ENCODE measurements at places on chromosomes 7 and 10.

- no peak for DNase-seq
These were observed 51.5 kb downstream of the DOCK4 start for GRCh38 chr7:112154690-112155089.

DNA sequence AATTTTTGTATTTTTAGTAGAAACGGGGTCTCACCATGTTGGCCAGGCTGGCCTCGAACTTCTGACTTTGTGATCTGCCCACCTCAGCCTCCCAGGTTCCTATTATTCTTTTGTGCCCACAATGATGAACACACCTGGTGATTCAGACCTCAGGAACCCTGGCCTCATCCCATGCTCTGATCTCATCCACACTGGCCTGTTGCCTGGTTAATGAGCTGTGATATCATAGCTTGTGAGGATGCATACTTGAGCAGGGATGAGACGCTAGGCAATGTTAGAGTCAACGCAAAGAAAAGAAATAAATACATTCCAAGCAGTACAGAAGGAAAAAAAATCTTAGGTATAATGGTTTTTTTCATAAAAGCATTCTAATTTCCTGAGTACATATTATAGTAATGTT, 82.4 kb upstream of the RNF32 start:
- DNase-seq = peak; percentile 19

DNA sequence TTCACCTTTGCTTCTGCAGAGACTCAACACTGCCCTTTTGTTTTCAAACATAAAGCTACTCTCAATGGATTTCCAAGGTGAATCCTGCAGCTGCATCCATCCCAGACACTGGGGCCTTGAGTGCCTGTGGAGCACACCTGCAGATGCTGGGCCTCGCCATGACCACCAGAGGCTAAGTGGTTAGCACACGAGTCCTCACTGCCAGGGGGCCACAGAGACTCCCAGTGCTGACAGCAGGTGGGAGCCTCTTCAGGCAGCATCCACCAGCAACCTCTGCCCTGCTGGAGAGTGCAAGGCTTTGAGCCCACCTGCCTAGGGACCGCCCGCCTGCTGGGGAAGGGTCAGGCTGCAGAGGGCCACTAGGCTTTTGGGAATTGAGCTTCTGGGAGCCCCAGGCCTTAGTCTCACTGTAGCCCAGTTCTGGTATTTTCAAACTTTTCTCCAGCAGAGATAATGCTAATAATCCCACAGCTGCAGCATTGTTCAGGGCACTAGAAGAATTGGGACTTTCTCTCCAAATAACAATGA, 9.4 kb upstream of the HPS1 start:
- DNase-seq = no peak

DNA sequence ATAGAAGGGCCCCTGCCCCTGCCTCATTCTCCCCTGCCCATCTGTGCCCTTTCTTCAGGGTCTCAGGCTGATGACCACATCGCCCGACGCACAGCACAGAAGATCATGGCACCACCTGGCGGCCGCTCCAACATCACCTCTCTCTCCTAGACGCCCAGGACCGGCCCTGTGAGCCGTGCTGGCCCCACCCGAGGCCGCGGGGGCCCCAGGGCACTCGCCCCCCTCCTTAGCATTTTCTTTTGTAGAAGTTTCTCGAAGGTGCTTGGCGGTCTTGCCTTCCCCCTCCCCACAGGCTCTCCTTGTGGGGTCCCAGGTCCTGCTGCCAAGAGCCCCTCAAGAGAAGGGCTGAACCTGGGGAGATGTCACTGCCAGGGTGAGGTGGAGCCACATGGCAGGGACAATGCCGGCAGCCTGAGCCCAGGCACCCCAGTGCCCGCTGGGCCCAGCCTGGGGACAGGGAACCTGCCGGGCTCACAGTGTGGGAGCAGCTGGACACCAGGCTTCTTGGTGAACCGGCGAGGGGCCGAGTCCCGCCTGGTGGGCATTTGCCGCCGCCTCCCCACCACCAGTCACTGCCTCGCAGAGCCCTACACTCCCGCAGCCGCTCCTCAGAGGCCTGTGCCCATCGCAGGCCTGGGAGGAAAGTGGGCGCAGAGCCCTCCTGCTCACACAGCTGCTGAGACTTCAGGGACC, 18.2 kb downstream of the DPYSL4 start:
- DNase-seq = no peak

DNA sequence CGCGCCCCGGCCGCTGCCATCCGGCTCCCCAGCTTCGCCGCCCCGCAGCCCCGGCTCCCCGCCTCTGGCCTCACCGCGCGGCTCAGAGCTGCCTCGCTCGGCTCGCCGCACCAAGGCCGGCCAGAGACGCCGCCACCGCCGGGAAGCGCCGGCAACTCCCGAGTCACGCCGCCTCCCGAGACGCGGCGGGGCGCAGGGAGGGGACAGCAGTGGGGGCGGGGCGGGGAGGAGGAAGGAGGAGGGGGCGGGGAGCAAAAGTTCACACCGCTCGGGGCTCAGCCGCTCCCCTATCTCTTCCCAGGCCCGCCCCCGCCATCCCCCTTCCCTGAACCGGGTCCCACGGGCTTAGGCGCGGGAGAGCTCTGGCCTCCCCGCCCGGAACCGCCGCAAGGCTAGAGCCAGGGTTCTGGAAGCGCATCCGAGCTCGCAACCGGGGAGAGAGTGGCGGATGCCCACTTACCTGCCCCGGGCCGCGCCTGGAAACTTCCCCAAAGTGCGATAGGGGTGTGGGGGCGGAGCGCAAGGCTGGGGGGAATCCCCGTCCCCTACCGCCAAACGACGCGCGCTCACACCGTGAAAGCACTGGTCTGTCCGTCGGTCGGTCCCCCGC, 1.0 kb downstream of the CHST15 start:
- DNase-seq = peak; percentile 44

- DNase-seq = no peak
These were observed 57.3 kb downstream of the CSGALNACT2 start for GRCh38 chr10:43195557-43195956.

DNA sequence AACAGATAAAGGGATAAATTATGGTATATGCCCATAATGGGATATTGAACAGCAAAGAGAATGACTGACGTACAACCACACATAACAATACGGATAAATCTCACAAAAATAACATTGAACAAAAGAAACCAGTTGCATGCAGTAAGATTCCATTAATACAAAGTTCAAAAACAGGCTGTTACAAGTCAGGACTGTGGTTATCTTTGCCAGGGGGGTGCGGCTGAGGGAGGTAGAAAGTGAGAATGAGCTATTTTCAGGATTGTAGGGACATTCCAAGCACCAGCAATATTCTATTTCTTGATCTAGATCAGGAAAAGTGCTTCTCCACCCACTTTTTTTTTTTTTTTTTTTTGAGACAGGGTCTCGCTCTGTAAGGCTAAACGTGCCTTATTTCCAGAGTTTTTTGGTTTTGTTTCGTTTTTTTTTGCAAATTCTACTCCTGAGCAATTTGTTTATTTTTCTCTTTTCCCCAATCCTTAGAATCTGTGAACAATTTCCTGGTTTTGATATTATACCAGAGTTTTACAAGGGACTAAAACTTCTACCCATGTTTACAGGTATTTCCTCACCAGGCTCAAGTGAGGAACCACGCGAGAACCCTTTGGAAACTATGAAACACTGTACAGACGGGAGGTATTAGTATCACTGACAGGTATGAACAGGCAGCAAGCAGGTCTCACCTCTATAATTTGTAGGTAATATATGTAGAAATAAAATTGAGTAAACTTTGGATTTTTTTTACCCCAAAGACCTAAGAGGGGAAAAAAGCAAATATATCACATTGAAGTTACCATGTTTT, 9.9 kb downstream of the SMURF1 start:
- DNase-seq = no peak

- peak; percentile 12 for DNase-seq
These were observed 6.4 kb upstream of the PRTFDC1 start for GRCh38 chr10:24958721-24959381.

DNA sequence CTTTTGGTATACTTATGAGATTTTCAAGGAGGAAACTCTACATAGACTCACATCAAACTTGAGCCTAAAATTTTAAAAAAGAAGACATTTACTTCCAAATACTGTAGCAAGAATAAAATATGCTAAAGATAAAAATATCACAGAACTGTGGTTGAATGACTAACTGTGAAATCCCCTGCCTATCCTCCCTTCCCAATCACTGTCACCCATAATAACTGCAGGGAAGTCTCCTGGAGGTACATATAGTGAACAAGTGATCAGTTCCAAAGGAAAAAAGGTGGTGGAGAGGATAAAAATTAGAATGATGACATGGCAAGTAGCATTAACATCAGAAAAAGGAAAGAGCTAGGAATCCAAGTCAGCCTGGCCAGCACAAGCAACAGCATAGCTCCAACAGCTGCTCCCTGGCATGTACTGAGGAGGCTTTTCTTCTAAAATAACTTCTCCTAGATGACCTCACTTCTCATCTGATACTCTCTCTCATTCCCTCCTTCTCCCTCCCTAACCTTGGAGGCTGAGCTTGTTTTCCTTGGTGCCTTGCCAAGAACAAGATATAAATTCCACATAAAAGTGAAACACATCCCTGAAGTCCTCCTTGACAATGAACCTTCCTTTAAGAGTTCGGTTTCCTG, 124.0 kb downstream of the IQUB start:
- DNase-seq = peak; percentile 39

- no peak for DNase-seq
These were observed 31.1 kb upstream of the TOMM7 start for GRCh38 chr7:22853674-22854157.

GRCh38 chr10:125795637-125796190, 20.1 kb upstream of the MMP21 start:
- DNase-seq = no peak

- DNase-seq = no peak
These were observed 2.5 kb downstream of the ENTPD1 start for GRCh38 chr10:95758351-95759025.

DNA sequence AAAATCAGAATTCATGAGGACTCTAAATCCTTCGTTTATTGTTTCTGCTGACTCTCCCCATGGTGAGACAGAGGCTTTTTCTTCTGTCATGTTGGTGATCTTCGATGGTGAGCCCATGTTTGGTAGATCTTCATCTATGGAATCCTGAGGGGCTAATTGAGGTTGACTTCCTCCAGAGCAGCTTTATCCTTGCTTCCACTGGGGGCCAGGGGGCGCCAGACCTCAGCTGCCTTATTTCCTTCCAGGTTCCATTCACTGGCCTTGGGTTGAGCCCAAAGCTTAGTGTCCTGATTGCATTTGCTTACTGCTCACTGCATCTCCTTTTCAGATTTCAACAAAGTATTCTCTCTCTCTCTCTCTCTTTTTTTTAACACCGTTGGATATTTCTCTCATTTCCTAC, 80.7 kb downstream of the GCC1 start:
- DNase-seq = peak; percentile 12

GRCh38 chr7:155168597-155169480, 98.7 kb downstream of the HTR5A start:
- DNase-seq = no peak

DNA sequence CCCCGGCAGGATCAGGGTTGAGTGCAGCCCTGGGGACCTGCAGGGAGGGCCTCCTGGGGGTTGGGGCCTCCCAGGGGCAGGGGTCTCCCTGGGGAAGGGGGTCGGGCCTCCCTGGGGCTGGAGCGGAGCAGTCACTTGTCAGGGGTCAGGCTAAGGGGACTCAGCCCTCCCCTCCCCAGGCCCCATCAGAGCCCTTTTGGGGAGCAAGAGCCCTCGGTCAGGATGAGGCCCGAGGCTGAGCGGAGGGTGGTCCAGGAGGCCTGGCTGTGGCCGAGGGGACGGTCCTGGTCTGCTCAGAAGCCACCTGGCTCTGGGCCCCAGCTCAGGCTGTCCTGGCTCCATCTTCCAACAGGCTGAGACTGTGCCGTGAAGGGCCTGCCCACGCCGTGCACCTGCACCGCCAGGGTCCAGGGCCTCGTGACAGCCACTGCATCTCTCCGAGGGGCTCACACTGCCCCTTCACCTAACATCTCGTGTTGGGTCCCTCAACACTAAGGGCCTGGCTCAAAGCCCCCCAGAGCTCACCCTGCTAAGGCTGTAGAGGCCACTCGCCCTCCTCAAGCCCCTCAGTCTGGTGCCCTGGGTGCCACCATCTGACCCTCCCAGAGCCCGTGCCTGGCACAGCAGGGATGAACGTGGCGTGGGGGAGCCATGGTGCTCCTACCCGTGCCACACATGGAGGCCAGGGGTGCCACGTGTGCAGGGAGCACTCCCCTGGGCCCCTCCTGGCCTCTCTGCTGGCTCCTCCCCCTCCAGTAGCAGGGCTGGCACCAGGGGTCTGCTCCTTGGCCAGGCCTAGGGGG, 12.9 kb downstream of the BHLHA15 start:
- no peak for DNase-seq

GRCh38 chr10:43252783-43253341, 14.0 kb downstream of the RASGEF1A start:
- no peak for DNase-seq

GRCh38 chr10:88108115-88108610, 244.7 kb downstream of the PTEN start:
- DNase-seq = no peak

GRCh38 chr10:9547936-9548904, 1469.5 kb upstream of the CELF2 start:
- no peak for DNase-seq

DNA sequence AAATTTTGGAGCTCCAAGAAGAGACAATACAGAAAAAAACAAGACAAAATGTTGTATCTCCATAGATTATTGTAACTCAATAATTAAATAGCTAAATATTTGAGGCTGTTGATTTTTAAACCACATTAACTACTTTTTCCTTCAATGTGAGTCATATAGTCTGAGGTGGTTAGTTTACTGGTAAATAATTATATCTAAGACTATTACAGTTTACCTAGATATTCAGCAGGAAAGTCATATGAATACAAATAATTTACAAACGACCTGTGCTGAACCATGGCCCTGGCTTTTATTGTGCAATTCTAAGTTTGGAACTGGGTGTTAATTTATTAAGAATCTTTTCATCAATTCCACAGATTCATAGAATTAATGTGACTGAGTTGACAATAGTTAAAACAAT, 22.2 kb downstream of the CREB5 start:
- no peak for DNase-seq

GRCh38 chr7:139823959-139824521, 5.0 kb upstream of the TBXAS1 start:
- DNase-seq = no peak

DNA sequence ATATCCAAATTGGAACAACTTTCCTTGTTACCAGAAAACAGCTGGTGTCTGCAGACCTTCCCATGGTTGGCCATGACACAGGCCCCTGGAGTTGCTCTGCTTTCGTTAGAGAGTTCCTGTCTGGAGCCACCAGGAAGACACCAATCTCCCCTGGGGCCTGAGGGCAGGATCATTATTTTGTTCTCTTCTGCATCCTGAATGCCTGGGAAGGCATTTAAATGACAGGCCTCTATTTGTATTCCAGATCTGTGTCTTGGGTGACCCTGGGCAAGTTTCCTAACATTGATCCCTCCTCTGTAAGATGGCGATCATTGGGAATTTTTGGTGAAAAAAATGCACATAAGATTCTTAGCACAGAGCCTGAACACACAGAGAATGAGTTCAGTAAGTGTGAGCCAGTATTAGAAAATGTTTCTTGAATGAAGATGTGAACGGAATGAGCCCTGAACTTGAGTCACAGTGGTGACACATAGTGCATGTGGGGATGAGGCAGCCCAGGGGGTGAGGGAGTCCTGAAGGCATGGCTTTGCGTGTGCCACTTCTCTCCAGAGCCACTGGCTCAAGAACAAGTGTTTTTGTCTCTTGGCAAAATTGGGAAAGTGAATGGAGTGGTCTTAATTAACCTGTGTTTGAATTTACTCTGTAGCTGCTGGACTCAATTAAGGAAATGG, 28.4 kb downstream of the BMPER start:
- DNase-seq = peak; percentile 97

GRCh38 chr10:132136097-132136521, 50.6 kb upstream of the DPYSL4 start:
- DNase-seq = no peak
